ENCODE measurements at places on chromosomes 2 and 18. TPM values are rescaled to one million over a fixed set of nuclear protein-coding genes. Genes with fewer than 3 reads are reported as not detected.

The DSEL gene
- 24.6 TPM for total RNA-seq

The SERPINB11 gene
- not detected for total RNA-seq

The KCNG2 gene
- total RNA-seq: not detected

The OTOS gene
- 0.73 TPM for total RNA-seq

The DNAH7 gene
- total RNA-seq: 0.32 TPM

The MATN3 gene
- total RNA-seq: 0.40 TPM

The AKAIN1 gene
- not detected for total RNA-seq
